Omental fat pad (tissue), 4 donors: ENCODE measurements at places on chromosomes 16 and 17. TPM values are rescaled to one million over a fixed set of nuclear protein-coding genes. Genes with fewer than 3 reads are reported as not detected.

GRCh38 chr17:58611331-58611730, 80.5 kb downstream of the TEX14 start:
- DNase-seq = no peak

DNA sequence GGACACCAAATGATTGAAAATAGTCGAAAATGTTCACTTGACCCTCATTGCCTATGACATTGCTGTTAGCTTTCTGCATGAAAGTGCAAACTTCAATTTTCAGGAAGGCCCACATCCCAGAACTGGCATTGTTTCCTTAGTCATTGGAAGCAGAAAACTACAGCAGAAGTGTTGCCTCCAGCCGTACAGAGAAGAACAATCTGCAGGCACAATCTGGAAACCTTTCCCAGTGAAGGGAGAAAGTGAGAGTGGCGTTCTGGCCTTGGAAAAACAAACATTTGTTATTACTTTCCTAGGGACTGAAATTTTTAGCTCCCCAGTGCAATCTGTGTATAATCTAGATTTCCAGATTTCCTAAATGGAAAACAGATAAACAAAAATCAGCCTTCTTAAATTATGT, 529.5 kb upstream of the RBFOX1 start:
- DNase-seq = no peak

The KIF19 gene
- total RNA-seq = 2.4 TPM

DNA sequence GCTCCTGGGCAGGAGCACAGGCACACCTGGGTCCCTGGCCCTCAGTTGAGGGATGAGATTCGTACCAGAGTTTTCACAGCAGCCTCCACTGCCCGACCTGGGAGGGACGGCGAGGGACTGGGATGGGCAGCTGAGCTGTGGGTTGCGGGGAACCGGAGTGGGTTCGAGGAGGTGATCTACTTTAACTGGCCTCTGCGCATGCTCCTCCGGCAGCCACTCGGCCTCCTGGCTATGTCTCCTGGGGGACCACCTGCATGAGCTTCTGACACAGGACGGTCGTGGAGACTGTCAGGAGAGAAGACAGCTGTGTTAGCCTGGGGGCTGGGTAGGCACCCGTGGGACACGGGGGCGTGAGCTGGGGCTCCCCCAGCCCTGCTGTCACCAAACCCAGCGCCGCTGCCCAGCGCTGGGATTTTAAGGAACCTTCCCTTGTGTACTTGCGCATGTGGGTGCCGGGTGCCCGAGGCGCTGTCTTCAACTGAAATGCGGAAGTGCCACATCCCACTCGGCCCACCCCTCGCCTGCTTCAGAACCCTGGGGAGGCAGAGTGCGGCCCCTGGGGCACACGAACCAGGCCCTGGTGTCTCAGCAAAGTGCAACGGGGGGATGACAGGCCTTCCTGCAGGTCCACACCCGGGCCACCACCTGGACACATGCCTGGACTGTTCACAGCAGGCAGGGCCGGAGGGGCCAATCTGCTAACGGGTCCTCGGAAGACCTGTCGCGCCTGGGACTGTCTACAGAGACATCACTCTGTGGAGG, 36.4 kb downstream of the SLC7A5 start:
- no peak for DNase-seq

- no peak for DNase-seq
Measured at GRCh38 chr16:2388875-2389433, 40.3 kb upstream of the CCNF start.

The SLC6A2 gene
- total RNA-seq = 0.47 TPM

The TMC7 gene
- total RNA-seq = 0.46 TPM

GRCh38 chr16:21953541-21953902, 361 bp downstream of the UQCRC2 start:
- DNase-seq = no peak

DNA sequence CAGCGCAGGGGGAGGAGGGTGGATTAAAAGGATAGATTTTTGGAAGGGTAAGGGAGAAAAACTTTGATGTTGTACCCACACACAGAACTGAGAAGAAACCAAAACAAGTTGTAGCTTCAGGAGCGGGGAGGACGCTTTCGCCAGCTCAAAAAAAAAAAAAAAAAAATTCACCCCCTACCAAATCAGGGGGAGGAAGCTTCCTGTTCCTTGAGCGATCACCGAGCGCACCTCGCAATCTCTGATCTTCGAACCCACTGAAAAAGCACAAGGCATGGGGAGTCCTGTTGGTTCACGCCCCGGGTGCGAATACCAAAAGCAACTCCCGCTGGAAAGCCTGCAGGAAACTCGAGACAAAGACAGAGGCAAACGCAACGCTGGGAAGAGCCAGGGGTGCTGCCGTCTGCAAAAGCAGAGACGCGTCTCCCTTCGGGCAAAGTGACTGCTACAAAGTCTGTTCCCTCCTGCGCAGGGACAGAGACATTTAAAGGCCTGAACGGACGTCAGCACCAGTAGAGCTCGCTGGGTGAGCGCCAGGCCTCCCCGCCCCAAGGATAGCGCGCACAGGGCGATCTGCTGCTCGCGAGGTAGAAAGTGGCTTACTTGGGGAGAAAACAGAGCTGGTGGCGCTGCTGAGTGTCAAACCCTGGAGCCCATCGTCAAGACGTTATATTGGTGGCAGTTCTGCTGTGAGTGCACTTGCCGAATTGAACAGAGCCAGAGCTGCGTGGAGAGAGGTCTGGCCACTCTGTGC, 190.4 kb downstream of the USP22 start:
- no peak for DNase-seq

DNA sequence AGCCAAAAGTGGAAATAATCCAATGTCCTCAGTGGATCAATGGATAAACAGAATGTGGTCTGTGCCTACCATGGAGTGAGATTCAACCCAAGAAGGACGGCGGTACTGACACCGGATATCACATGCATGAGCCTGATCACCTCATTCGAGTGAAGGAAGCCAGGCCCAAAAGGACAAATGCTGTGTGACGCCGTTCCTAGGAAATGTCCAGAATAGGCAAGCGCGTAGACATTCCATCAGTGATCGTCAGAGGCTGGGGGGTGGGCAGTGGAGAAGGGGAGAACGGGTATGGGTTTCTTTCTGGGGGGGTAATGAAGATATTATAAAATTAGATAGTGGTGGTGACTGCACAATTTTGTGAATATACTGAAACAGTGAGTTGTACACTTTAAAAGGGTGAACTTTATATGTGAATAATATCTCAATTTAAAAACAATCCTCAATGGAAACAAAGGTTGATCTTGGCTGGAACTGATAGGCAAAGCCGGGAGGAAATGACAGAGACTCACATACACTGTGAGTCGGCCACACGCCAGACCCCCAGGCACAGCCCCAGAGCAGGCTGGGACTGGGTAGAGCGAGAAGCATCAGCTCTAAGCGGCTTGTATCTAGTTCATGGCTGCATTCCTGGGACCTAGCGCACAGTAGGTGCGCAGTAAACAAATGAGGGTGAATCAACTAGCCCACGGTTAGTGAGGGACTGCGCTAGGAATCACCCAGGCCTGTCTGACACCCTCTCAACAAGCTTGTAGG, 3.5 kb downstream of the DBNDD1 start:
- no peak for DNase-seq

GRCh38 chr16:13439766-13440165, 480.2 kb upstream of the ERCC4 start:
- no peak for DNase-seq

The AHSP gene
- not detected for total RNA-seq

The TP53TG3F gene
- not detected for total RNA-seq
